ENCODE measurements at places on chromosomes 5 and 9.

DNA sequence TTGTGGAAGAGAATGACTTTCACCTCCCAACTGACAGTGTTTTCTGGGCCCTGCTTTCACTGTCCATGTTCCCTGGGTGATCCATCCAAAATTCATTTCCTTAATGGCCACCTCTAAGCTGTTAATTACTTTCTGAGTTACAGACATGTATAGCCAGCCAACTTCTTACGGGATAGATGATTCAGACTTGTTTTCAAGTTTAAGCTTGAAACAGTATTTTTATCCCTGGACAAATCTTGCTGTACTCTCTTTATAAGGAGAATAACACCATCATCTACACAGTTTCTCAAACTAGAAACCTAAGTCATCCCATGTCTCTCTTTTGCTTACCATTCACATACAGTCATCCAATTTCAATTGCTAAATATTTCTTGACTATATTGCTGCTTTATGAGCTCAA, 6.9 kb downstream of the FAM174A start:
- DNase-seq, result no peak
- H3K4me1 ChIP-seq, result peaks cover 18% of the 10 kb centered on the region
- H3K27ac ChIP-seq, result no peak overlapping the region
- H3K4me3 ChIP-seq, result no peak overlapping the region

GRCh38 chr9:111287127-111287526, 42.9 kb downstream of the OR2K2 start:
- H3K36me3 ChIP-seq, result no peaks in the 10 kb centered on the region
- no peak overlapping the region for H3K4me3 ChIP-seq
- peaks cover 24% of the 10 kb centered on the region for H3K27me3 ChIP-seq
- H3K4me1 ChIP-seq, result no peaks in the 10 kb centered on the region

DNA sequence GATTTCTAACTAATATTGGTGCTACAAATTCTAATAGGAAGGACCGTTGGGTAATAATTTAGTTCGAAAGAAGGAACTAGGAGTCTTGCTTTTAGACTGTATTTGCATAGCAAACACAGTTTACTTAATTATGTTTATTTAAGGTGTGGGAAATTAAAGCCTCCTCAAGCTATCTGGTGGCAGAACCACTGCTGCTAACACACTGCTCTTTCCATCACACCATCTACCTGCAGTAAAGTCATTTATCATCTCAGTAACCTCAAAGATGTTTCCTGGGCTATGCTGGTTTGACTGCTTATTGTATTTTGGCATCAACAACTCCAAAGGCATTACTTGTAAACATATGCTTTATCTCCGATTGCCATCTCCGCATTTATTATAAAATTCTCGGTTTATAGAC, 114.3 kb downstream of the DEPDC1B start:
- H3K4me1 ChIP-seq, result no peaks in the 10 kb centered on the region
- no peak overlapping the region for H3K27ac ChIP-seq
- DNase-seq, result no peak
- peaks cover 4% of the 10 kb centered on the region for H3K27me3 ChIP-seq
- no peaks in the 10 kb centered on the region for H3K36me3 ChIP-seq

GRCh38 chr5:89842531-89842930, 567.0 kb downstream of the CETN3 start:
- no peaks in the 10 kb centered on the region for H3K27me3 ChIP-seq
- no peak overlapping the region for H3K4me3 ChIP-seq
- H3K36me3 ChIP-seq, result no peaks in the 10 kb centered on the region
- no peaks in the 10 kb centered on the region for H3K4me1 ChIP-seq
- DNase-seq, result no peak

DNA sequence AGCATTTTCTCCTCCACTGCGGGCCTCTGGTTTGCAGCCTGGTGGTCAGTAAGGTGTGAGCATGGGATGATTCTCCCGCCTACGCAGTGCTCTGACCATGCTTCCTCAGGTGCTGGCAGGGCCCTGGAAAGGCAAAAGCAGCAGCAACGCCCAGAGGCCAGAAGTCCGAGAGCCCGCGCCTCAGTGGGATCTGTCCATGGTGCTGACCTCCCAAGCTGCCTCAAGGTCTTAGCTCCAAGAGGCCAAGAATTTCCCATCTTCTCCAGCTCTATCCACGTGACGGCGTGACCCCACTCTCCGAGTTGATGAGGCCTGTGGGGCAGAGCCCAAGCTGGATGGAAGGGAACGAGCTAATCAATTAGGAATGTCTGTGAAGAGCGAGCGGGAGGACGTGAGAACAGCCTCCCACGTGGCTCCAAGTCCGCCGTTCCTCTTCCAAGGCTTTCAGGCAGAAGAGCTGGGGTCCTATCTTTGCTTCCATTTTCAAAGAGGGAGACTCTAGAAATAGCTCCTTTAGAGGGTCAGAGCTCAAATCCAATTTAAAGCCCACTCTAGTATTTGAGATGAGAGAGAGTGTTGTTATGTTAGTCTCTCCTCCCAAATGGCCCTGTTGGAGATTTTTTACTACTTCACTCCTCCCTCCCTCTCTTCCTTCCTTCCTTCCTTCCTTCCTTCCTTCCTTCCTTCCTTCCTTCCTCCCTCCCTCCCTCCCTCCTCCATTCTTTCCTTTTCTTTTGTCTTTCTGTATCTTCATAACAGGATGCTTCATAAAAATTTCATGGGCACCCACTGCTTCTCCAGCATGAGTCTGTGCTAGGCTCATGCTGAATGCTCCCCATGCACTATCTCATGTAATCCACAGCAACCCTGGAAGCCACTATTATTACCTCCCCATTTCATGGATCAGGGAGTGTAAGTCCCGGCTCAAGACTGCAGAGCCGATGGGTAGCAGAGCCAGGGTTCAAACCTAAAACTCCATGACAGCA, 69.3 kb downstream of the OLFM1 start:
- no peak overlapping the region for H3K27ac ChIP-seq
- H3K4me1 ChIP-seq, result no peaks in the 10 kb centered on the region

GRCh38 chr5:44046619-44047364, 342.4 kb downstream of the FGF10 start:
- no peaks in the 10 kb centered on the region for H3K36me3 ChIP-seq
- no peak for DNase-seq
- H3K4me1 ChIP-seq, result no peaks in the 10 kb centered on the region
- no peak overlapping the region for H3K27ac ChIP-seq
- H3K27me3 ChIP-seq, result no peaks in the 10 kb centered on the region

DNA sequence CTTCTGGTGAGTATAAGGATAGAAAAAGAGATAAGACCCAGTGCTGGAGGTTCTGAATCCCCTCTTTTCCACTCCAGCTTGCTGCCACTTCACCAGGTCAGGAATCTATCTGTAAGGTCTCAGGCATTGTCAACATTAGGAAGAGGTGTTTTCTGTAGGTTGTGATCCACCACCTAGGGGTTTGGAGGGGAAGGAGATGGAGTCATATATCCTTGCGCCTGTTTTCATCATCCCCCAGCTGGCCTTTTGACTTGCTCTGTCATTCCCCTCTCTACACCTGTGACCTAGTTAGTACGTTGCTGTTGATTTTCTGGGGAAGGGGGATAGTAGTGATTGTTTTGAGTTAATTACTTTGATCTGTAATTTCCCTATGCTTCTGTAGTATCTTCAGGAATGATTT, 20.5 kb downstream of the SPINK5 start:
- no peaks in the 10 kb centered on the region for H3K4me1 ChIP-seq
- H3K27me3 ChIP-seq, result peaks cover 5% of the 10 kb centered on the region
- no peak overlapping the region for H3K27ac ChIP-seq
- H3K4me3 ChIP-seq, result no peak overlapping the region
- no peak for DNase-seq
- no peaks in the 10 kb centered on the region for H3K36me3 ChIP-seq
